ENCODE measurements at places on chromosomes 5 and 9. TPM values are rescaled to one million over a fixed set of nuclear protein-coding genes. Genes with fewer than 3 reads are reported as not detected.

DNA sequence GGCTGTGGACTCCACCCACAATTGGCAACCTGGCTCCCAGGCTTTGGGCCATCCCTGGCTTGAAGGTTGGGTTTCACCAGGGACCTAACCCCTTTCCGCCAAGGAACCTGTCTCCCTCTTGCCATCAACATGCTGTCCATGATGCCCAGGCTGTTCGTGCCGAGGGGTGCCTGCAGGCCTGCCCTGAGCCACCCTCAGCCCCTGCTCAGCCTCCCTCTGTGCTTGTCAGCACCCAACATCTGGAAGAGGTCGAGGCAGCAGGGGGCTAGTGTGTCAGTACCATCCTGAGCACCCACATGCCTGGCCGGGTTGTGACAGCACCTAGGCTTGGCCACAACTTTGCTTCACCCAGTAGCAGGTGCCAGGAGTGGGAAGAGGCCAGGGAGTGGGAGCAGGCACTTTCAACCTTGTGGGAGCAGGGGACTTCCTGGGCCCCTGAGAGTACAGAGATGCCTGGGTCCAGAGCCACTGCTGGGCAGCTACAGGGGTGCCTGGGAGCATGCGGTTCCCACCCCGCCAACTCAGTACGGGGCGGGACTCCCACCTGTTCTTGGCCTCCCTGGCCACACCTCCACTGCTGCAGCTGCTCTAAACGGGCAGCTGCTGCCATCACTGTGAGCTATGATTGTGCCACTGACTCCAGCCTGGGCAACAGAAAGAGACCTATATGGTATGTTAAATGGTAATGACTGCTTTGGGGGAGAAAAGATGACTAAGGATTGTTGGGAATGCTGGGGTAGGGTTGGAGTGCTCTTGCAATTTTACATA lies 6.3 kb downstream of the PDCD1LG2 start:
- no peak for DNase-seq

- DNase-seq = peak; percentile 51
Measured at GRCh38 chr5:128470663-128471062, 67.4 kb downstream of the FBN2 start.

DNA sequence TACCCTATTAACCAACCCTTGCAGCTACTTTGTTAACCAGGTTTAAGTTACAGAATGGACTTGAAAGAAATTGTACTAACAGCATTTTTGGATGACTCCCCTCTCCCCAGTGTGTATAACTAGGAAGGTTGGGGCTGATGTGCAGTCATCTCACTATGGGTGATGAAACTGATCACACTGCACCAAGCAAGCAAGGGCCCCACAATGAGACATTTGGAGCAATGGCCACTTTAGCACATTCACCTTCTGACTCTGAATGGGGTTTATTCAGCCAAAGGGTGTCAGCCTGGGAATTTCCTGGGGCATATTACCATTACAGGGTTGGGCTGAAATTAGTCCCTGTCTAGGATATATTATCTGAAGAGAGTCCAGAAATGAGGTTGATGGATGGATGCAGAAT lies 18.7 kb upstream of the CYFIP2 start:
- no peak for DNase-seq

DNA sequence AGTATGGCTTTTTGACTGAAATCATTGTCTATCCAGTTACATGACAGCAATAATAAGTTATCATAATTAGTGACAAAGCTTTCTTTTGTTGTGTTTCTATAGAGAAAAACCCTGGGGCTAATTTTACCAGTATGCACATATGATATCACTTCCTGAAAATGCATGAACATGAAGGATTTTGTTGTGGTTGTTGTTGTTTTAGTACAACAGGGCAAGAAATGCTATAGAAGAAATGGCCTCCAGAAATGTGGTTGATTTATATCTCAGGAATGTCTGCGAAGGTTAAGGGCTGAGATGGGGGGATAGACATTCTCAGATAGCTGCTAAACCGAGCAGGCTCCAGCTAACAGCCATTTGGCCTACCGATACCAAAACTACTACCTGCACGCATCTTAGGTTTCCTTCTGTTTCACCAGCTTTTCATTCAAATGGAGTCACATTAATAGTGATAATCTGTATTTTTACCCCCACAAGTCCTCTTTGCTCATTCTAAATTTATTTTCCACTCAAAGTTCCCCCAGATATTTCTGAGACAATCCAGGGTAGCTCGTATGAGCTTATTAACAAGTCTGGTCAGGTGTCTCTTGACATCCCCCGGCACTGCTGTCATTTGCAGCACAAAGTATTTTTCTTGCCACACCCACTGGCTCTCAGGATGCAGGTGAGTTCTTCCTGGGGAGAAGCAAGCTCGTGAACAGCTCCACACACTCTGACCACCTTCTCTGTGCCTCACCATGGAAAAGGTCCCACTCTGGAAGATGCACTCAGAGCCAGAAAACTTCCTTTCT lies 232.4 kb upstream of the GAS1 start:
- no peak for DNase-seq

The ATP10B gene
- not detected for total RNA-seq

GRCh38 chr5:128487041-128487440 lies 51.0 kb downstream of the FBN2 start:
- no peak for DNase-seq

The SLC34A3 gene
- under 0.01 TPM for total RNA-seq

The WDR31 gene
- 0.32 TPM for total RNA-seq

GRCh38 chr5:151130922-151131891 lies 26.4 kb downstream of the ANXA6 start:
- DNase-seq = no peak

GRCh38 chr9:136848393-136849037 lies 694 bp upstream of the PHPT1 start:
- peak; percentile 14 for DNase-seq

GRCh38 chr5:158530115-158530514 lies 569.6 kb downstream of the EBF1 start:
- no peak for DNase-seq

DNA sequence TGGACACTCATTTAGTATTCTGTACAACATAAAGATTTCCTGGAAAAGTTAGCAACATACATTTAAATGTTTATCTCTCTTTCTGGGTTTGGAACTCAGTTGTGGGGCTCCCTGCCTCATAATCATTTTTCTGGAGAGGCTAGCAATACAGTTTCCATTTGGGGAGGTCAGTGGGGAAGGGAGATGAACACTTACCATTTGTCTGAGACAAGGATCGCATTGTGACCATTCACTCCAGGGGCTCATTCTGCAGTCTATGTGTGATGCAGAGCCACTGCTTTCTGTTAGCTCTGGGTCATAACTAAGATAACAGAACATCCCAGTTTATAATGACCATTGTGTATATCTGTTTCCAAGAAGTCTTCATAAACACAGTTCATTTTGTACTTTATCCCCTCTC lies 22.4 kb downstream of the C9 start:
- no peak for DNase-seq

The TLX3 gene
- not detected for total RNA-seq

The TTC33 gene
- total RNA-seq = 18.6 TPM

GRCh38 chr9:129550199-129550839 lies 70.6 kb downstream of the C9orf50 start:
- DNase-seq = peak; percentile 79

GRCh38 chr9:2236850-2237249 lies 221.7 kb downstream of the SMARCA2 start:
- no peak for DNase-seq

- DNase-seq = peak; percentile 85
Measured at GRCh38 chr5:59095480-59095879, 512.6 kb downstream of the RAB3C start.

The CAMK4 gene
- total RNA-seq = 3.2 TPM

DNA sequence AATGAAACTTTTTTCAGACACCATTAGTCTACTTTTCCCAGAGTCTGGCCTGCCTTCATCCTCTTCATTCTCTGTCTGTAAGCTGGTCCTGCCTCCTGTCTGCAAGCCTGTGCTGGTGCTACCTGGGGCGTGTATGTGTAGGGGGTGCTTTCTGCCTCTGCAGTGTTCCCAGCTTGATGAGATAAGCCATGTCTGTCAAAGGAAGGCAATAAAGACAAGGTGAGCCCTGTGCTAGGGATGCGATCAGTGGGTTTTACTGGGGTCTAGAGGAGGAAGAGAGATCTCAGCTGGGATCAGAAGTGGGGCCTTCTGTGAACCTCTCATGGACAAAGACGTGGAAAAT lies 78.0 kb upstream of the TGFBR1 start:
- DNase-seq = no peak

- no peak for DNase-seq
Measured at GRCh38 chr5:104241046-104241445, 678.5 kb upstream of the NUDT12 start.

The ZNF883 gene
- total RNA-seq = 2.2 TPM

GRCh38 chr9:124613849-124614248 lies 106.7 kb upstream of the NR5A1 start:
- no peak for DNase-seq

DNA sequence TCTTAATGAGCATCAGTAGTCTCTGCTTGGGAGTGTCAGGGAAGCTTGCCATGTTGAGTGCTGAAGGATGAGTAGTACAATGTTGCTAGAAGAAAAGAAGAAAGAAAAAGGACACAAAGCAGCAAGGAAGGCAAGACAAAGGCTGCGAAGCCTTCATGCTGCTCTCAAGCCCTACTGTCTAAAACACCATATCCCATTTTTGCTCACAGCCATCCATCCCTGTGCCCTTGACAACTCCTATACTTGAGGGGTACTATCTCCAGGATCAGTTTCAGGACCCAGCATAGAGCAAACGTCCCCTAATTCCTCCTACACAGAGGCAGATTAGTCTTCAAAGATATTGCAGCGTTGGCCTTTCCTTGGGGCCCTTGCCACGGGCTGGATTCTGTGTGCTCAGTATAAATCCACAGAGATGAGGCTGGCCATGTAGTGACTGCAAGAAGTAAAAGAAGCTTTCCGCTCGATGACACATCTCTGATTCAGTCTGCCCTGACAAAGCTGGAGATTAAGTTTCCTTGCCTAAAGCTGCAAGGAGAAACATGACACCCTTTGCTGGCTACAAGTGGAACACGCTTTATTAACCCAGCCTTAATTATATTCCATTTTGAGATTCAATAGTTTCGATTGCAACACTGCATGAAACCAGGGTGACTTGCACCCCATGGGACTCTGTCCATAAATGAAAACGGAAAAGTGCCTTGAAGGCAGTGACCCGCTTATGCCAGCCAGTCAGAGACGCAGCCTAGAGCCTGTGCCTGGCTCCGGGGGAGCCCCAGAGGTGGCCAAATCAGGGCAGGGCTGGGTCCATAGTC lies 304.6 kb downstream of the ACTL7B start:
- DNase-seq = peak; percentile 82

The VAV2 gene
- 13.4 TPM for total RNA-seq

The GDF9 gene
- not detected for total RNA-seq

The PCDHGA1 gene
- total RNA-seq = 0.86 TPM

GRCh38 chr9:108310202-108310601 lies 545.6 kb downstream of the ACTL7B start:
- no peak for DNase-seq

DNA sequence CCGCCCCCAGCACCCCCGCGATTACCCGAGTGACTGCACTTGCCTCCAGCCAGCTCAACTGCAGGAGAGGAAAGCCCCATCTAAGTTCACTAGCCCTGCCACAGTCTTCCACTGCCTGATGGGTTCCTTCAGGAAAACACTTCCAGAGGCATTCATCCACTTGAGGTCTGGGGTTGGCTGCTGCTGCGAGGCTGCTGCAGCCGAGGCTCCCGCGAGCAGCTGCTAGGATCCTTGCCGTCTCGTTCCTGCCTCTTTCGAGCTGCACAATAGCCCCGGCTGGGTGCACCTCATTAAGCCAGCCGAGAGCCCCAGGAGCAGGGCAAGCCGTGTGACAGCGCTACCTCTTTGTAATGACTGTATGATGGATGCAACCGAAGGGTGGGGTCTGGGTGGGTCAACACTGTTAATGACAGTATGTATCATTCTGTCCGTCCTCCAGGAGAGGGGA lies 24.2 kb upstream of the ELAVL2 start:
- no peak for DNase-seq

The SH3TC2 gene
- 13.4 TPM for total RNA-seq

GRCh38 chr5:77852514-77853352 lies 76.6 kb upstream of the TBCA start:
- DNase-seq = peak; percentile 38

The LRRC70 gene
- total RNA-seq = 1.3 TPM

The HTR1A gene
- not detected for total RNA-seq

- DNase-seq = no peak
Measured at GRCh38 chr5:61631438-61631941, 299.4 kb downstream of the ZSWIM6 start.

DNA sequence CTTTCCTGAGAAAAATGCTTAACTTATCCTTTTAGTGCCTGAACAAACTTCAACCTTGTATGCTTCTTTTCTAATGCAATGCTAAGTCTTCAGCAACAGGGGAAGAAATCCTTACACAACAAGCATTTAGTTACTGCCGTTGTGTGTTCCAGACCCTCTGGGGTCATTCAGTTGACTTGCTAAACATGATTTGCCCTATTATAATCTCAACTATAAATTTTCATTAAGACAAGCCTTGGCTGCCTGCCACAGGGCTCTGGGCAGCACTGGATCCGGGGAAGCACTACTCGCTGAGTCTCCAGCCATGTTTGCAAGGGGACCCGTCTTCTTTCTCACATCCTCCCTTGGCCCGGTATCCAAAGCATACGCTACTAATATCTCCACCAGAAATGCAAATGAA lies 58.1 kb downstream of the PTCH1 start:
- DNase-seq = peak; percentile 83

GRCh38 chr5:5886812-5887486 lies 464.5 kb downstream of the ICE1 start:
- DNase-seq = no peak

DNA sequence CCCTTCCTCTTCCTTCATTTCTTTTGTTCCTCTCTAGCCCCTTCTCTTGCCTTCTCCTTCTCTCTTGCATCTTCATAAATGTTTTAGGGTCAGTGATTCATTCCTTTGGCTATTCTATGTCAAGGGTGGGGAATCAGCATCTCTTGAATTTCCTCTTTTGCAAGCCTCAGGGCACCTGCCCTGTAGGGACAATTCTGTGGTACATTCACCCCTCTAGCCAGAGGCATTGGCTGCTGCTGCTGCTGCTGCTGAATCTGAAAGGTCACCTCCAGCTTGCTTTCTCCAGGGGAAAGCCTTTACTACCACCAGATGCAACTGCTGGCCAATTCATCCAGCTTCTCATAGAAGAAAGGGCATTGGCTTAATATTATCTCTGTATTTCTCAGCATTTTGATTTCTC lies 87.3 kb downstream of the INSYN2B start:
- DNase-seq = no peak

The GNA14 gene
- 6.5 TPM for total RNA-seq

GRCh38 chr9:124773473-124774128 lies 2.5 kb upstream of the NR6A1 start:
- no peak for DNase-seq

The NR6A1 gene
- total RNA-seq = under 0.01 TPM

The OCLN gene
- 0.43 TPM for total RNA-seq

DNA sequence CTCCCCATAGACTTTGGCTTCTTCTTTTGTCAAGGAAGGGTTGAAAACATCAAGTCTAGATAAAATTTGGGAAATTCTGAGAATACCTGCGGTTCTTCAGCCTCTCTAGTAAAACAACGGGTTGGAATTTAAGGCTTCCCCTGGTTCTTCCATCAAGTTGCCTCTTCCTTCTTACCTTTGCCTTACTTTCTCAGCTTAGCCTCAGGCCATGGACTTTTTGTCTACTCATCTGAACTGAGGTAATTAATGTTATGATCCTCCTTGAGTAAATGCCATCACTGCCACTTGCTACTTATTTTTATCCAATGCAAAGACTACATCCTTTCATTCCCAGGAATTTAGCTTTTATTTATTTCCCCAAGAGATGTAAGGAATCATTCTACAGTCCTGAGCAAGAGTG lies 184.4 kb downstream of the MPDZ start:
- DNase-seq = no peak

GRCh38 chr9:113350107-113350661 lies 843 bp downstream of the BSPRY start:
- DNase-seq = no peak

GRCh38 chr9:16125629-16126028 lies 572.8 kb downstream of the CCDC171 start:
- DNase-seq = peak; percentile 73

The HK3 gene
- total RNA-seq = not detected

All from fibroblast of villous mesenchyme (primary cell).